Regular cardiac myocyte (primary cell): ENCODE measurements at places on chromosomes 2 and 18. TPM values are rescaled to one million over a fixed set of nuclear protein-coding genes. Genes with fewer than 3 reads are reported as not detected.

The AQP4 gene
- total RNA-seq, result under 0.01 TPM in 1 of 2 replicates, not detected in the other

The TUBB8B gene
- not detected in 2 replicates for total RNA-seq

The GAL3ST2 gene
- 0.19 and 0.85 TPM in 2 replicates for total RNA-seq

The CYP27C1 gene
- total RNA-seq, result not detected in 2 replicates

The PTPRN gene
- 2.1 and 12.7 TPM in 2 replicates for total RNA-seq

The SPATA3 gene
- not detected in 2 replicates for total RNA-seq

The HOXD12 gene
- total RNA-seq, result not detected in 2 replicates

The MPP4 gene
- total RNA-seq, result 8.7 and 9.8 TPM in 2 replicates

The ATG16L1 gene
- 29.0 and 37.6 TPM in 2 replicates for total RNA-seq

The CFC1 gene
- total RNA-seq, result not detected in 2 replicates

The RIOK3 gene
- 44.1 and 83.7 TPM in 2 replicates for total RNA-seq

The GIGYF2 gene
- 53.3 and 58.3 TPM in 2 replicates for total RNA-seq

The OR6B2 gene
- not detected in 2 replicates for total RNA-seq

The CCDC178 gene
- 0.28 and 0.38 TPM in 2 replicates for total RNA-seq

The VWC2L gene
- total RNA-seq, result not detected in 2 replicates

The FN1 gene
- 5,379 and 12,823 TPM in 2 replicates for total RNA-seq

The DSC3 gene
- under 0.01 and 0.19 TPM in 2 replicates for total RNA-seq
